SJSA1 (cell line): ENCODE measurements at places on chromosomes 7 and 10.

DNA sequence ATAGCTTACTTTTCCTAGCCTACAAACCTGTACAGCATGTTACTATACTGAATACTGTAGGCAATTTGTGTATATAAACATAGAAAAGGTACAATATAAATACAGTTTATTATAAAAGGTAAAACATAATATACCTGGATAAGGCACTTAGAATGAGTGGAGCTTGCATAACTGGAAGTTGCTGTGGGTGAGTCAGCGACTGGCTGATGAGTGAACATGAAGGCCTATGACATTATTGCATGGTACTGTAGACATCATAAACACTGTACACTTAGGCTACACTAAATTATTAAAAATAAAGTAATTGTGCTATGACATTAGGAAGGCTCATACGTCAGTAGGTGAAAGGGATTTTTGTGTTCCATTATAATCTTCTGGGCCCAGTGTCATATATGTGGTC, 228.8 kb downstream of the HDAC9 start:
- DNase-seq, result no peak

DNA sequence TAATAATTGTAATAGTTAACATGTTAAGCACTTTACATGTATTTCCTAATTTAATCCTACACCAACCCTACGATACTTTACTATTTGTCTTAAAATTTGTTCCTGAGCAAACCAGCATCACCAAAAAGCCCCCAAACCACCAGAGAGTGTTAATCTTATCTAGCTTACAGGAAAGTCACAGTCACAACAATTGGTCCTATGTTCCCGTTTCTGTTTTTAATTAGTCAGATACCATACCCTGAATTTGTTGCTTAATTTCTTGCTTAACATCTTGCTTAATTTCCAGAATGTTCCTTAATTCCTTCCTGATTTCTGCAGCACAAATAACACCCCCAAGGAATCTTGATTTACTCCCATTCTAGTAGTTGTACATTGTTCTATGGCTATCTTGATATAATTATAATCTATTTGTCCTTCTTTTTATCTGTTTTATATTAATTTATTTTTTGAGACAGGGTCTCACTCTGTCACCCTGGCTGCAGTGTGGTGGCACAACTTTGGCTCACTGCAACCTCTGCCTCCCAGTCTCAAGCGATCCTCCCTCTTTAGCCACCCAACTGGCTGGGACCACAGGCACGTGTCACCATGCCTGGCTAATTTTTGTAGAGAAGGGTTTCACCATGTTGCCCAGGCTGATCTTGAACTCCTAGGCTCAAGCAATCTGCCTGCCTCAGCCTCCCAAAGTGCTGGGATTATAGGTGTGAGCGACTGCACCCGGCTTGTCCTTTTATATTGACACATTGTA, 6.6 kb upstream of the PDSS1 start:
- no peak for DNase-seq

GRCh38 chr10:13827076-13827797, 240.5 kb downstream of the PRPF18 start:
- DNase-seq, result no peak

- no peak for DNase-seq
Measured at GRCh38 chr7:34392972-34393371, 265.0 kb upstream of the NPSR1 start.

DNA sequence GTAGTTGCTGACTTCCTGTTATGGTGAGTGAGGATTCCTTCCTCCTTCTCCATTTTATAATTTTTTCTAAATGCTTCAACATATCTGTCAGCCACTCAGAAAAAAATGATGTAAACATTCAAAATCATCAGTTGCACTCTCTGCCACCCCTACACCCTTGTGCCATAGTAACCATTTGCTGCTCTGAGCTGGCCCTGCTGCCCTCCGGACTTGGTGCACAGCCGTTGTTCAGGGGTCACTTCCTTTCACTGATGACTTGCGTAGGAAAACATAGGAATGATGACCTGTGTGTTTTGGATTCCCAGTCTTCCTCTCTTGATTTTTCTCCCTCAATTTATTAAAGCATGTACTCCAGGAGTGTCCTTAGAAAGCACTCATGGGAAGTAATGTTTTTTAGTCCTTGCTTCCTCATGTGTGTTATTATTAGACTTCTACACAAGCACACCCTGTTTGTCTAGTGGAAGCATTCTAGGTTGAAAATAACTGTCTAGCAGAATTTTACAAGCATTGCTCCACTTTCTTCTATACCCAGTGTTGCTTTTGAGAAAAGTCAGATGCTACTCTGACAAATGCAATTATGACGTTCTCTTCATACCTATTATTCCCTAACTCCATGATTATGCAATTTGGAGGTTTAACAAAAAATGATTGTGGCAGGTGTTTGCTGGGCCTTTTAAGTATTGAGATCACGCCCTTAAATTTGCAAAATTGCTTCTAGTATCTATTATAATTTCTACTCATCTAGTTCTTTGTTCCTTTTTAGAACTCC, 62.6 kb upstream of the MTPN start:
- DNase-seq, result no peak

- no peak for DNase-seq
Measured at GRCh38 chr7:158492367-158492764, 95.3 kb downstream of the PTPRN2 start.

DNA sequence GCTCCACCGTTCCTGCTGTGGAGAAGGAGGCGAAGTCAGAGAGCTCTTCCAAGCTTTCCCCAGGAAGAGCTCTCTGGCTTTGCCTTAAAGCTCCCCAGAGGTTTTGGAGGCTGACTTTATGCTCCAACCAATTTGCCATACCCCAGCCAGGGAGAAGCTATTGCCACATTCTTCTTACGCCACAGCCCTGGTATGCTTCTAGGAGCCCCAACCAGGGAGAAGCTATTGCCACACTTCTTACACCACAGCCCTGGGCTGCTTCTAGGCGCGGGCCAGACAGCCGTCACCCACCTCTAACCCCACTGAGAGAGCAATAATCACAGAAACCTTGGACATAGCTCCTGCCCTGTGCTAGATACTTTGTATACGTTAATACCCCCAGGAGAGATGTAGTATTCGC, 951 bp downstream of the ELOVL3 start:
- no peak for DNase-seq

GRCh38 chr7:50591480-50592438, 26.6 kb upstream of the DDC start:
- DNase-seq, result no peak

DNA sequence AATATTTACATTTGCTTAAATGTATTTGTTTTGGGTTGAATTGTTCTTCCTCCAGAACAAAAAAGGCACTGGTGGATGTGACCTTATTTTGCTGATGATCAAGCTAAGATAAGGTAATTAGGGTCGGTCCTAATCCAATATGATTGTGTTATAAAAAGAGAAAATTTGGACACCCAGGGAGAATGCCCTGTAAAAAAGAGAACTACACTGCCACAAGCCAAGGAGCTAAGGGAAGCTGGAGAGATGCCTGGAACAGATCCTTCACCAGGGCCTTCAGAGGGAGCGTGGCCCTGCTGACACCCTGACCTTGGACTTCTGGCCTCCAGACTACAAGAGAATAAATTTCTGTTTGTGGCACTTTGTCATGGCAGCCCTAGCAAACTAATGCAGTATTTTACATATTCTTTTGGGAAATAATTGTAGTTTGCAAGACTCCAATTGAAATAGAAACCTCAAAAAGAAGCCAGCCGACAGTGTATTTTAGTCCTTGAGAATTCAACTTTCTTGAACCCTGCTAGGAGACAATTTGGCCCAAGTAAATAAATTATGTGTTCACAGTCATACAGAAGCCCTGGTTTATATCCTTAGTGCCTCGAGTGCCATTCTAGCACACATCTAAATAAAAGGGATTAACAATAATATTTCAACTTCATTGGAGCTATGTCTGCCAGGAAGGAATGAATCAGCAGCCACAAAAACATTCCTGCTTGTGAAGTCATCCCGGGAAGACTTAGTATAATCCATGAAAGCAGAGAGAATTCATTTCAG, 164.6 kb downstream of the PKD1L1 start:
- peak; percentile 95 for DNase-seq

GRCh38 chr10:109504401-109504800, 418.9 kb downstream of the XPNPEP1 start:
- DNase-seq, result no peak

GRCh38 chr10:126058104-126058503, 161.7 kb downstream of the FANK1 start:
- no peak for DNase-seq

GRCh38 chr10:23433701-23434100, 5.2 kb upstream of the OTUD1 start:
- DNase-seq, result no peak

DNA sequence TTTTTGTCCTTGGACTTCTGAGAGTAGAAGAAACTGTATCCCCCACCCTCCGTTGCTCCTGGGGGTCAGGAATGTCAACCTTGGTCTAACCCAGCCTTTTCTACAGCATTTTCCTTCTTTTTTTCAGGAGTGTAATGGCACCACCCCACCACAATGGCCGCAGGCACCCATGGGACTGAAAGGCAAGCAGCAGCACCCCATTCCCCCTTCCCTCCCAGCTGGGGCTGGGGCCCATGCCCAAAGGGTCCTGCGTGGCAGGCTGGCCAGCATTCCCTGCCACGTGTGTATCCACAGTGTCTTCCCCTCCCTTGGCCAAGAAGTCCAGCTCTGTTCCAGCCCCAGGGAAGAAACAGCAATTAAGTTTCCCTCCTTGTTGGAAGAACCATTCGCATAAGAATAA, 106.9 kb downstream of the ZPBP start:
- no peak for DNase-seq

DNA sequence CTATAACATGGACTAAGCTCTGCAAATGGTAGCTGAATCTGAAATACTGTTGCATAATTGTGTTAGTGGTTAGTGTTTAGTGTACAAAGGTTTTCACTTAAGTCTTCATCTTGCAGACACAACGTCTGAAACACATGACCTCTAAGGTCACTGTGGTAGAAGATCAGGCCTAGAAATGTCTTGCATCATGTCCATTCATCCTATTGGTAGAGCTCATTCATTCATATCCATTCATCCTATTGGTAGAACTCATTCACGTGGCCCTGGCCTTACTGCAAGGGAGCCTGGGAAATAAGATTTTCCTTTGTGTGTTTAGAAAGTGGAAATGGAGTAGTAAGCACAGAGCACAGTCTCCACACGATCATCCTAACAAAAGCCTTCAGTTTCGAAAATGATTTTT, 485.8 kb downstream of the PLXNA4 start:
- DNase-seq, result no peak

DNA sequence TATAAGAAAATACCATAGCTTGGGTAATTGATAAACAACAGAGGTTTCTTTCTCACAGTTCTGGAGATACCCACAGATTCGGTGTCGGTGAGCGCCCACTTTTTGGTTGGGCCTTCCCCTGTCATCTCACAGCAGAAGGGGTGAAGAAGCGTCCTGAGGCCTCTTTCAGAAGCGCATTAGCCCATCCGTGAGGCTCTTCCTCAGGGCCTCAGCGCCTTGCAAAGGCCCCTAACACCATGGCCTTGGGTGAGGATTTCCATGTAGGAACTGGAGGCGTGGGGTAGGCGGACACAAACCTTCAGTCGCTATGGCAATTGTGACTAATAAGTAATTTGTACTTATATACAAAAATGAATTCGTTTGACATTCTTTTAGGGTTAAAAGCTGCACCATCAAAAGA, 316.0 kb downstream of the PTPRN2 start:
- no peak for DNase-seq

GRCh38 chr10:55747244-55747643, 613.8 kb downstream of the ZWINT start:
- DNase-seq, result no peak

- DNase-seq, result no peak
Measured at GRCh38 chr10:89226891-89227290, 19.8 kb upstream of the CH25H start.

GRCh38 chr10:34207343-34207742, 607.8 kb downstream of the PARD3 start:
- no peak for DNase-seq

- no peak for DNase-seq
Measured at GRCh38 chr7:73633844-73634243, 9.5 kb upstream of the MLXIPL start.

DNA sequence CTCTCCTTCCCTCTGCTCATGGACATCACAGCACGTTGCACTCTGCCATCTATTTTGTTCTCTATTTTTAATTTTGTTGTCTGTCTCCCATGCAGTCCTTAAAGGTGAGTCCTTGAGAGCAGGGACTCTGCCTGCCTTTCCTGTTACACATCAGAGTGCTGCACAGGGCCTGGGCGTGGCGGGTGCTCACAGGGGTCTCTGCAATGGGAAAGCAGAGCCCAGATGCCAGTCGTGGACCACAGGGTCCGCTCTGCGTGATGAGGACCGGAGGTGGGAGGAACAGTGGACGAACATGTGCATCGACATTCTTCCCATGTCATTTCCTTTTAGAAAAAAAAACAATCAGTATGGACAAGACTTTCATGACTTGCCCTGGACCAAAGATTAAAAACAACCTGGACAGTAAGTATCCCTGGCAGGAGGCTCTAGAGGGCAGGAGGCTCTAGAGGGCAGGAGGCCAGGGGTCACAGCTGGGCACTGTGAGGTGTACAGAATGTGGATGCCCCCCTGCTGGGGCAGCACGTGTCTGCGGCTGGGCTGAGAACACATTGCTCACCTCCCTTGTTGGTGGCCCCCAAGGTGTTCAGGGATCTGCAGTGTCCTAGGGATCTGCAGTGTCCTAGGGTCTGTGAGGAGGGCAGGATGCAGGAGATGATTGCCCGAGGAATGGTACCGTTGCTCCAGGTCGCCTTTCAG, 29.6 kb upstream of the ZNF488 start:
- no peak for DNase-seq

DNA sequence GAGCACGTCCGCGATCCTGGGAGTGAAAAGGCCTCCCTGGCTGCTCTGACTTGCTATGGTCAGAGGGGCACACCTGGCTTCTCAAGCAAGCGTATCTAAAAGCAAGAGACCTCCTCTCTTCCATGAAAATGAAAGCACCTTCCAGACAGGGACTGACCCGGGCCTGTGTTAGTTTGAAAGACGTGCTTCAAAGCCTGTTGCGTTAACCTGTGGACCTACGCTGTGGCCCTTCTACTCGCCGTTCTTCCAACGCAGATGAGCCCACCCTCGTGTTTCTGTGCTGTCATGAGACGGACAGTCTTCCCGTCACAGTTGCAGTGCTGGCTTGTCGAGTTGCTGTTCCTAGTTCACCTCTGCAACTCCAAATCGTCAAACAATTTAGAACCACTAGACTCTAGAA, 15.5 kb upstream of the GDI2 start:
- no peak for DNase-seq

DNA sequence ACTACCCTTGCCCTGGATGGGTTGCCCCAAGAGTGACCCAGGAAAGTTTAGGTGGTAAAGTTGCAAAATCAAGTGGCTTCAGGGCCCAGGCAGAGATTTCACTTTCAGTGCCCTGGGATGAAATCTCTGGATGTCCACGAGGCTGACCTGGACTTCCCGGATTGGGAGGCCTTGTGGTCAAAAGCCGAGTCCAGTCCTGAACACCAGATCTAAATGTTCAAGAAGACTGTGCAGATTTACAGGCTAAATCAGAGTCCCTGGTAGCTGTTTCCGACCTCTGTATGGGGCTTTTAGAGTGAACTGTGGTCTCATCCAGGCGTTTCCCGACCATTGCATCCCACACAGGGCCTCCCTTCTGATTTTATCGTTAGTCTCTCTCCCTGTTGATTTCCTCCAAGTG, 95.3 kb downstream of the WDR11 start:
- DNase-seq, result no peak

- DNase-seq, result no peak
Measured at GRCh38 chr7:122692769-122693309, 6.1 kb downstream of the RNF133 start.

GRCh38 chr7:141276031-141276430, 202.2 kb downstream of the TMEM178B start:
- no peak for DNase-seq

GRCh38 chr7:69696054-69696591, 97.8 kb downstream of the AUTS2 start:
- DNase-seq, result no peak

- peak; percentile 55 for DNase-seq
Measured at GRCh38 chr10:74293686-74294371, 142.8 kb downstream of the ADK start.
